ENCODE measurements at places on chromosomes 13 and 19. TPM values are rescaled to one million over a fixed set of nuclear protein-coding genes. Genes with fewer than 3 reads are reported as not detected.

The ZNF549 gene
- polyA plus RNA-seq = 2.8 TPM

DNA sequence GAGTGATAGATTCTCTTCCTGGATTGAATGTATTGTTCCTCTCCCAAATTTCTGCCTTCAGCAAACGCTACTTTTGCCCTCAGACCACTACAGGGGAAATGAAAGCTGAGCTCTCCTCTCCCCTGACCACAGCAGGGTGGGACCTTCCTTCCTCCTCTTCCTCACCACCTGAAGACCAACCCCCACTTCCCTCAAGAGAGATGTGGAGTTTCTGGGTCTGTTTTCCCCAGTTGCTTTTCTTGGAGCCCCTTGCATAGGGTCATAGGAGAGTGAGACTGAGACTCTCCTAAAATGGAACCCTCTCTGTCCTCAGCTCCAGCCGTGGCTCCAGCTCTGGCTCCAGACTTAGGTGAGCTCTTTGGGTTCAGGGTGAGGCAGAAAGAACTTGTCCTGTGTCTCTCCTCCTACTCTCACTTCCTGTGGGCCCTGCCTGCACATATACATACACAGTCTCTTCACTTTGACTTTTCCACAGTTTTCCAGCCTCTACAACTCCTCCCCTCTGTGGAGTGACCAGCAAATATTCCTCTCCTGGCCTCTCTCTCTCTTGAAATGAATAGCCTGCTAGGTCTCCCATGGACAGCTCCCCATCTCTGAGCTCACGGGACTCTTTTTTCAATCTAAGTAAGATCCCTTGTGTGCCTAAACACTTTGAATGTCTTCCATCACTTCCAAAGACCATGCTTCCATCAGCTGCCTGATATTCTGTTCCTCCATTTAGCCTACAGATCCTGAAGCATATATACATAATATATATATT is 19.2 kb upstream of the ZNF175 start:
- no peak for DNase-seq

DNA sequence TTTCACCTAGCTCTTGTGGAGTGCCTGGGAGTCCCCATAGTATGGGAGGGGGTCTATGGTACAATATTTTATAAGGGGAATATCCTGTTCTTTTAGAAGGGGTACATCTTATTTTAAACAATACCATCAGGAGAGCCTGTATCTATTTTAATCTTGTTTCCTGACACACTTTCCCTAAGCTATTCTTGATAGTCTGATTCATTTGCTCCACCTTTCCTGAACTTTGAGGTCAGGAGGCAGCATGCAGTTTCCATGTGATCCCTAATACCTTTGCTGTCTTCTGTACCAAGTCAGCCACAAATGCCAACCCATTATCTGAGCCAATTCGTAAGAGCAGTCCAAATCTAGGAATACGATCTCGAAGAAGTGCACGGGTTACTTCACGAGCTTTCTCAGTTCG is 86.2 kb downstream of the SLC25A15 start:
- DNase-seq = no peak

- DNase-seq = peak; percentile 63
Measured at GRCh38 chr13:28636677-28637317, 22.1 kb upstream of the POMP start.

- DNase-seq = peak; percentile 43
Measured at GRCh38 chr13:114130837-114131582, 1.4 kb downstream of the RASA3 start.

- peak; percentile 38 for DNase-seq
Measured at GRCh38 chr19:17339088-17339741, 1.9 kb downstream of the GTPBP3 start.

Data from adrenal gland (tissue), 19 donors.